ENCODE measurements at places on chromosomes 2 and 18.

DNA sequence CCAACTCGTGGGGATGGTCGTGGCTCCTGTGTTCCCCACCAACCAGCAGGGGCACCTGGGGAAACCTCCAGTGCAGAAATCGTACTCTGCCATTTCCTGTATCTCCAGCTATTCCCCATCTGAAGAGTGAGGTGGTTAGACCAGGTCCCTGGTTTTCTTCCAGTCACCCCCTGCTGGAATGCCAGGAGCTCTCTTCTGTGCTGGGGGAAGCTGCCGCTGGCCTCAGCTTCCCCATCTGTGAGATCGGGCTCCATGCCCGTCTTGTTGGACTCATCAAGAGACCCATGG lies 119.7 kb downstream of the INHBB start:
- no peak for DNase-seq

GRCh38 chr2:144570566-144570965 lies 50.6 kb upstream of the ZEB2 start:
- DNase-seq: no peak

- DNase-seq: no peak
These were observed 98.5 kb upstream of the ATL2 start for GRCh38 chr2:38475567-38475881.

DNA sequence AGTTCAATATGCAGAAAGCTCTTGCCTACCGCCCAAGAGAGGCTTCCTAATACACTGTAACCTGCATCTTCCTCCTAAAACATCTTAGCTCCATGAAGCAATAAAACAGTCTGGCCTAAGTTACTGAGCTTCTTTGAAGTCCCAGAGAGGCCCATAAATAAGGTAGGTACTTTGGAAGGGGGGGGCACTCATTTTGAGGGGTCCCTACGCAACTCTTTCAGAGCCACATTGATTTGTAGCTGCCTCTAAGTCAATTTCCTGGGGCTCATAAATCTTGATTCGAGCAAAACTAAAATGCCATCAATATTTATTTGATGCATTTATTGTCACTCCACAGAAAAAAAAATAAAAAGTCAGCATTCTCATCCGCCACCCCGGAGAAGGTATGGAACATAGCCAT lies 60.4 kb upstream of the SIX2 start:
- DNase-seq: no peak

DNA sequence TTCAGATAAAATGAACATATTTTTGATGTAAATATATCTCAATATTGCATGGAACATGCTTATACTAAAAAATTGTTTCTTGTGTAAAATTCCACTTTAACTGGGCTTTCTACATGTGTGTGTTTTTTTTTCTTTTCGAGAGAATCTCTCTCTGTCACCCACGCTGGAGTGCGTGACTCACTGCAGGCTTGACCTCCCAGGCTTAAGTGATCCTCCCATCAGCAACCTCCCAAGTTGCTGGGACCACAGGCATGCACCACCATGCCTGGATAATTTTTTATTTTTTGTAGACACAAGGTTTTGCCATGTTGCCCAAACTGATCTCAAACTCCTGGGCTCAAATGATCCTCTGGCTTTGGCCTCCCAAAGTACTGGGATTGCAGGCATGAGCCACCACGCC lies 254.6 kb downstream of the LOXHD1 start:
- DNase-seq: no peak

DNA sequence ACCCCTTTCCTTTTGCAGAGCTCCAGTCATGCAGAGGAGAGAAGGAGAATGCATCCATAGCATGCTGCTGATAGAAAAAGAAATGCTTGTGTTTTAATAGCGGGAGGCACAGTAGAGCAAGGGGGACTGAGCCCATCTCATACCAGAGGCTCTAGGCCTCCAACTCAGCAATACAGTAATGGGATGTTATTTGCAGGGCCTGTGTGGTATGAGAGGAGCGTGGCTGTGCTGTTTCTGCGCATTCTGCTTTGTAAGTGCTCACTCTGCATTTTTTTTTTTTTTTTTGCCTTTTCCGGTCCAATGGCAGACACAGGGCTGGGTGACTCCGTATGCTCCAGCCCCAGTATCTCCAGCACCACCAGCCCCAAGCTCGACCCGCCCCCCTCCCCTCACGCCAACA lies 200.0 kb downstream of the GBX2 start:
- DNase-seq: no peak

GRCh38 chr2:217471319-217471718 lies 531.5 kb downstream of the TNS1 start:
- no peak for DNase-seq

GRCh38 chr2:30351116-30351515 lies 95.9 kb upstream of the LCLAT1 start:
- no peak for DNase-seq

- no peak for DNase-seq
These were observed 108.4 kb upstream of the BZW1 start for GRCh38 chr2:200703127-200703925.

Data from stimulated activated CD4-positive, alpha-beta T cell treated with anti-CD3 and anti-CD28 coated beads, Interleukin-1b, Interleukin-23, amount 100 ng/mL, for 24 hours (primary cell).